ENCODE measurements at places on chromosomes 3 and 15.

DNA sequence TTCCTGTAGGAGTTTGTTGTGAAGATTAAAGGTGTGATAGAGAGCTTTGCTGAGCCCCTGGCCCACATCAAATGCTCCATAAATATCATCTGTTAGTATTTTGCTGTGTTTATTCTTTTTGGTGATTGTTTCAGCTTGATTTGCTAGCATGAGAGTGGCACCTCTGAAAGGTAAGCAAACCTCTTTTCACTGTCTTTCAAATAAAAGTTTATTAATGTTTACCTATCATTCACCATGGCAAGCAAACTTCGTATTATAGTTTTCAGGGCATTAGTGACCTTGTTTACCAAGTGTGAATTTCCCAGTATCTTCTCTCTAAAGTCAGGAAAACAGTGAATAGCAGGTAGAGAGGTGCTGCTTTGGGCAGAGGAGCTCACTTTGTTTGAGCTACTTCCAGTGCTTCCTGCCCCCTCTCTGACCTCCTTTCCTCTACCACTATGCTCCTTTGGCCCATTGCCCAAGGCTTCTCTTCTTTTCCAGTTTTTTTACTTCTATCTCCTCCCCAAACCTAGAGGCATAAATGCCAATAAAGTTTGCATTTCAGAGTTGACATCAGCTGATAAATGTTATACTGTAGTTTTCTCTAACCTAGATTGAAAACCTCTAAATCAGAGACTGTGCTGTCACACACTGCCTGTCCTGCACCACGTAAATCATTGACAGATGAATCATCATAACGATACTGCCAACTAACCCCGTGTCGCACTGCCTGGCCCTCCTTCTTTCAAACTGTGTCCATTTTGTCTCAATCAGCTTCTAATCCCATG lies 569.0 kb downstream of the TUSC7 start:
- H3K4me1 ChIP-seq = no peaks in the 10 kb centered on the region
- H3K4me3 ChIP-seq = no peak overlapping the region
- no peak overlapping the region for H3K27ac ChIP-seq
- H3K36me3 ChIP-seq = no peaks in the 10 kb centered on the region
- H3K27me3 ChIP-seq = no peaks in the 10 kb centered on the region

GRCh38 chr3:125316949-125317348 lies 58.2 kb downstream of the ZNF148 start:
- H3K4me1 ChIP-seq = peaks cover 7% of the 10 kb centered on the region
- no peak for DNase-seq
- H3K27me3 ChIP-seq = no peaks in the 10 kb centered on the region
- H3K27ac ChIP-seq = no peak overlapping the region
- no peak overlapping the region for H3K4me3 ChIP-seq
- H3K36me3 ChIP-seq = peaks cover 4% of the 10 kb centered on the region

- no peak overlapping the region for H3K4me3 ChIP-seq
- DNase-seq = peak; percentile 62
- no peaks in the 10 kb centered on the region for H3K36me3 ChIP-seq
- no peaks in the 10 kb centered on the region for H3K4me1 ChIP-seq
- no peak overlapping the region for H3K27ac ChIP-seq
Measured at GRCh38 chr3:39126532-39127071, 19.1 kb downstream of the TTC21A start.

GRCh38 chr3:37709946-37710640 lies 151.6 kb upstream of the CTDSPL start:
- H3K27me3 ChIP-seq = no peaks in the 10 kb centered on the region
- peaks cover 17% of the 10 kb centered on the region for H3K4me1 ChIP-seq
- peak overlapping the region; percentile 43 for H3K27ac ChIP-seq
- DNase-seq = peak; percentile 59
- H3K4me3 ChIP-seq = no peak overlapping the region

DNA sequence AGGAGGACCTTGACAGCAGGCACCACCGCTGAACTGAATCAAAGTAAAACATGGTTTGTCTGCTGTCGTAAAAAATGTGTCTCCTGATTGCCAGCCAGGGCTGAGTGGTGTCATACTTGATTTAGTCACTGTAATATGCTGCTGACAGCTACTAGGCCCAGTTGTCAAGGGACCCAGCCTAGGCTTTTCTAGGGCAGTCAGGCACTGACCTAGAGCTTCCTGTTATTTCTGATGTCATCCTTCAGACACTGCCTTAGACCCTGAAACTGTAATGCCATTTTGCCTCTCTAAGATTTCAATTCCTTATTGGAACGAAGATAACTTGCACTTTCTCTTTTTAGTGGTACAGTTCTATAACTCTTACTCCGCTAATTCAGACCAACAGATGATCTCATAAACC lies 2.6 kb upstream of the MRPL3 start:
- no peak overlapping the region for H3K4me3 ChIP-seq
- no peaks in the 10 kb centered on the region for H3K4me1 ChIP-seq
- no peak for DNase-seq

GRCh38 chr3:45198264-45199260 lies 27.5 kb downstream of the TMEM158 start:
- no peaks in the 10 kb centered on the region for H3K4me1 ChIP-seq
- H3K27me3 ChIP-seq = no peaks in the 10 kb centered on the region
- peak; percentile 29 for DNase-seq
- no peaks in the 10 kb centered on the region for H3K36me3 ChIP-seq
- no peak overlapping the region for H3K4me3 ChIP-seq

DNA sequence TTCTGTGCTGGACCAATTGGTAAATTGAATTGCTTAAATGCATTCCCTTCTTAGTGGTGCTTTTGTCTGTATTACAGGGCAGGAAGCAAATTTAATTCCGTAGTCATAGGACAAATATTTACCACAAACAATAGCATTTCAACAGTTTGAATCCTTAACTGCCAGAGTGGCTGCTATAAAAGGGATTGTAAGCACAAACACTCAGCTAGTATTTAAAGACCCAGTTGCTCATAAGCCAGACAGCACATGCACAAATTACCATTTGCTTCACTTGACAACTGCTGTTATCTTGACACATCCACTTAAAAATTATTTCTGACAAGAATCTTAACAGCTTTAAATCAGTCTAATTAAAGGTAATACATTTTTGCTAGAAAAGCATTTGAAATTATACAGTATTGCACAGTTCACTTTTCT lies 490.2 kb upstream of the ADAMTS9 start:
- no peaks in the 10 kb centered on the region for H3K36me3 ChIP-seq
- no peaks in the 10 kb centered on the region for H3K4me1 ChIP-seq
- H3K27ac ChIP-seq = no peak overlapping the region
- H3K4me3 ChIP-seq = no peak overlapping the region
- DNase-seq = peak; percentile 29

DNA sequence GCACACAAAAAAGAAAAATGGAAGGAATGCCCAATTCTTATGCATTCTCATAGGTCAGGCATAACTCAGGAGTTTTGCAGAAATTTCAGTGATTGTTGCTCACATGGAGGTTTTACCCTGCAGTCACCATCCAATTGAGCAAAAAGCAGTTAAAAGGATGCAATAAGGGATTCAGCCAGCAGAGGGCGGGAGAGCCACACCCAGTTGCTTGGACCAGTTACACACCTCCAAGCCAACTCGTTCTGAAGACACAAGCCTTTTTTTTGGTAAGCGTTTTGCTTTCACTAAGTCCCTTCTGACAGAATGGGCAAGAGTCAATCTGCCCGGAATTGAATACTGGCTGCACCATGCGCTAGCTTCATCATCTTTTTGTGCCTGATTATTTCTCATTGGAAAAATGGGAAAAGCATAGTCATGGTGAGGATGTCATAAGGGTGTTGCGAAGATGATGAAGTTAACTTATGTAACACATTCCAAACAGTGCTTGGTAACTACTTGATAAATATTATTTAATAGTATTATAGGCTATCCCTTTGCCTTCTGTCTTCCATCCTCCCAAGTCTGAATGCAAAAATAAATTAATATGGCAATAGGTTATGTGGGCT lies 154.4 kb upstream of the SGO1 start:
- no peaks in the 10 kb centered on the region for H3K36me3 ChIP-seq
- no peaks in the 10 kb centered on the region for H3K4me1 ChIP-seq
- DNase-seq = peak; percentile 83
- no peaks in the 10 kb centered on the region for H3K27me3 ChIP-seq

DNA sequence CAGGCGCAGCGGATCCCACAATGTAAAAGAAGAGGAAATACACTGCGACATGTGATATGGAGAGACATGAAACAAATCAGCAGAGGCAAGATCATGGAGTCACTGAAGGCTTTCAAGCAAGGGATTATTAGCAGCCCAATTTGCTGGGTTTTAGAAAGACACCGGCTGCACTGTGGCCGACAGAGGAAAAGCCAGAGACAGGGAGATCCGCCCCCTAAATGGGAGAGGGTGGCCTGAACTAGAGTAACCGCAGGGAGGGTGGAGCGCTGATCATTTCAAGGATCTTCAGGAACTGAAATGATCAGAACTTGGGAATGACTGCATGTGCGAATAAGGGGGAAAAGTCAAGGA lies 612 bp upstream of the C15orf40 start:
- no peak overlapping the region for H3K4me3 ChIP-seq
- no peaks in the 10 kb centered on the region for H3K27me3 ChIP-seq
- H3K4me1 ChIP-seq = peaks cover 7% of the 10 kb centered on the region
- DNase-seq = no peak

- DNase-seq = peak; percentile 32
- no peak overlapping the region for H3K27ac ChIP-seq
- no peak overlapping the region for H3K4me3 ChIP-seq
- no peaks in the 10 kb centered on the region for H3K4me1 ChIP-seq
Measured at GRCh38 chr3:69425249-69425648, 39.4 kb upstream of the FRMD4B start.

DNA sequence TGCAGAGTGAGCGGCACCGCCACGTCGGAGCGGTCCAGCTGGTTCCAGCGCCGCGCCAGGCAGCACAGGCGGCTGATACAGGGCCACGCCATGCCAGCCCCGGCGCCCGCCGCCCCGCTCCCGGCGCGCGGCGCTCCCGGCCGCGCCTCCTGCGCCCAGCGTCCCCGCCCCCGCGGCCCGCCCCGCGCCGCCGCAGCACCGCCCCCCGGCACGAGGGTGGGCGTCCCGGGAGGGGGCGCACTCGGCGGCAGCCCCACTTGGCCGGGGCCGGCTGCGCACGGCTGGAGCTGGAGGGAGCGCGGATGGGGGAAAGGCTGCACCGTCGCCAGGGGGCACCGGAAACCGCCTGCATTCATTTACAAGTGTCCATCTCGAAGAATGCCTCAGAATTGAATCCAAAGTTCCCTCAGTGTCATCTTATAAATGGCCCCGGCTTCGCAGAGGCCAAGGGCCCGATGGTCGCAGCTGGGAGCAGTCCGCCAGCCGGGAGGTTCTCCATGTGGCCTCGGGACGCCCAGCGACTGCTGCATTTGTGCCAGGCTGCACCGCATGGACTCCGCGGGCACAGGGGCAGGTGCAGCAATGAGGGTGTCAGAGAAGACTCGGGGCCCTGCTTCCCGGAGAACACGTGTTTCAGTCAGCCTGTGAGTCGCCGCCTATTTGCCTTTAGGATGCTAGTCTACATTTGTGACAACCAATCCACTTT lies at the start of gene MAP6D1:
TSS of gene MAP6D1 (minus strand) at position 122 of the 706 bp plus-strand sequence. CDS start at position 92, 30 bp downstream.
- no peaks in the 10 kb centered on the region for H3K27me3 ChIP-seq
- DNase-seq = peak; percentile 76
- H3K4me1 ChIP-seq = no peaks in the 10 kb centered on the region
- H3K36me3 ChIP-seq = no peaks in the 10 kb centered on the region
- peak within 1 kb of the TSS; percentile 37 for H3K4me3 ChIP-seq
- H3K27ac ChIP-seq = no peak within 1 kb of the TSS

- DNase-seq = no peak
- no peaks in the 10 kb centered on the region for H3K36me3 ChIP-seq
- H3K27ac ChIP-seq = no peak overlapping the region
- no peaks in the 10 kb centered on the region for H3K4me1 ChIP-seq
Measured at GRCh38 chr3:8760091-8760490, 9.3 kb downstream of the OXTR start.

GRCh38 chr15:68054628-68055223 lies 611 bp downstream of the PIAS1 start:
- no peaks in the 10 kb centered on the region for H3K27me3 ChIP-seq
- peaks cover 27% of the 10 kb centered on the region for H3K4me1 ChIP-seq
- peak; percentile 84 for DNase-seq
- H3K27ac ChIP-seq = peak overlapping the region; percentile 96
- H3K36me3 ChIP-seq = no peaks in the 10 kb centered on the region
- peak overlapping the region; percentile 93 for H3K4me3 ChIP-seq

DNA sequence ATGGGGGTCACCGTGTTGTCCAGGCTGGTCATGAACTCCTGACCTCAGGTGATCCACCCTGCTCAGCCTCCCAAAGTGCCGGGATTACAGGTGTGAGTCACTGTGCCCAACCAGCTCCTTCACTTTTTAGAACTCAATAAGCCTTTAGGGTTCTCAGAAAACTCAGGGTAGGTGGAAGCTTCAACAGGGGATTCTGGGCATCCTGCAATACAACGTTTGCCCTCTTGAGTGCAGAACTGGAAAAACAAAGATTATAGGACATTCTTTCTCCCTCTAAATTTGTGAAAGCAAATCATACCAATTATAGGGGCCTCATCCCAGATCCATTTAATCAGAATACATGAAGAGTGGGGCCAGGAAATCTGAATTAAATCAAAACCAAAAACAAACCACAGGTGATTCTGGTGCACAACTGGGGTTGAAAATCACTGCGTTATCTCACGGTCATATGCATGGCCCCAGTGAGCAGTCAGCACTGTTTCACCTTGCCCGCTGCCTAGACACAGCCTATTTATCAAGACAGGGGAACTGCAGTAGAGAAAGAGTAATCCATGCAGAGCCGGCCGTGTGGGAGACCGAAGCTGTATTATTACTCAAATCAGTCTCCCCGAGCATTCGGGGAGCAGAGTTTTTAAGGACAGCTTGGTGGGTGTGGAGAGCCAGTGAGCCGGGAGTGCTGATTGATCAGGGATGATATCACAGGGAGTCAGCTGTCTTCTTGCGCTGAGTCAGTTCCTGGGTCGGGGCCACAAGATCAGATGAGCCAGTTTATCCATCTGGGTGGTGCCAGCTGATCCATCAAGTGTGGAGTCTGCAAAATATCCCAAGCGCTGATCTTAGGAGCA lies 58.4 kb downstream of the TMEM44 start:
- H3K36me3 ChIP-seq = no peaks in the 10 kb centered on the region
- peak overlapping the region; percentile 72 for H3K27ac ChIP-seq
- no peak for DNase-seq
- H3K4me1 ChIP-seq = no peaks in the 10 kb centered on the region
- no peak overlapping the region for H3K4me3 ChIP-seq

DNA sequence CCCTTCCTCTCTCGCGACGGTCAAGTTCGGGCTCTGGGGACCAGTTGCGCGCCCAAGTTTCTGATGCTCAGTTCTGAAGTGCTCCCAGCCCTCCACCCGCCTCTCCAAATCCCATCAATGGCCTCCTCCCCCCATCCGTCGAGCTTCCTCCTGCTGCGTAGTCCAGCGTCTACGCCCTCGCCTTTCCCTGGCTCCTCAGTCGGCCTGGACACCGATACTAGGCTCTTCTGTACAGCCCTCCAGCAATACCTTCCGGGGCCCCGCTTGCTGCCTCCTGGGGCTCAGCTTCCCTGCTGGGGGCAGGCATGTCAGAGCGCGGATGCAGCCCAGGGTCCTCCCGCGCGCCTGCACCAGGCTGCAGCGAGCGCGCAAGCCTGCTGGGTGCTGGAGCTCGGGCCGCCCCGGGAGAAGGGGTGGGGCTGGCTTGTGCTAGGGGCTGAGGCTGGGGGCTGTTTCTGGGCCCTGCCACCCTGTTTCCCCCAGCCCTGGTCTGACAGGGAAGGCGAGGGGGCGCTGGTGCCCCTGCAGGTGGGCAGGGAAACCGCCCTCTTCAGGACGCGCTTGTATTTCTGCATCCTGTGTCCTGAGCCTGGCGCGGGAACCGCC lies 353.3 kb upstream of the SUCLG2 start:
- peaks cover 45% of the 10 kb centered on the region for H3K27me3 ChIP-seq
- no peak overlapping the region for H3K27ac ChIP-seq
- DNase-seq = peak; percentile 17
- H3K4me1 ChIP-seq = peaks cover 4% of the 10 kb centered on the region
- no peak overlapping the region for H3K4me3 ChIP-seq
